ENCODE measurements at places on chromosomes 7 and 10.

DNA sequence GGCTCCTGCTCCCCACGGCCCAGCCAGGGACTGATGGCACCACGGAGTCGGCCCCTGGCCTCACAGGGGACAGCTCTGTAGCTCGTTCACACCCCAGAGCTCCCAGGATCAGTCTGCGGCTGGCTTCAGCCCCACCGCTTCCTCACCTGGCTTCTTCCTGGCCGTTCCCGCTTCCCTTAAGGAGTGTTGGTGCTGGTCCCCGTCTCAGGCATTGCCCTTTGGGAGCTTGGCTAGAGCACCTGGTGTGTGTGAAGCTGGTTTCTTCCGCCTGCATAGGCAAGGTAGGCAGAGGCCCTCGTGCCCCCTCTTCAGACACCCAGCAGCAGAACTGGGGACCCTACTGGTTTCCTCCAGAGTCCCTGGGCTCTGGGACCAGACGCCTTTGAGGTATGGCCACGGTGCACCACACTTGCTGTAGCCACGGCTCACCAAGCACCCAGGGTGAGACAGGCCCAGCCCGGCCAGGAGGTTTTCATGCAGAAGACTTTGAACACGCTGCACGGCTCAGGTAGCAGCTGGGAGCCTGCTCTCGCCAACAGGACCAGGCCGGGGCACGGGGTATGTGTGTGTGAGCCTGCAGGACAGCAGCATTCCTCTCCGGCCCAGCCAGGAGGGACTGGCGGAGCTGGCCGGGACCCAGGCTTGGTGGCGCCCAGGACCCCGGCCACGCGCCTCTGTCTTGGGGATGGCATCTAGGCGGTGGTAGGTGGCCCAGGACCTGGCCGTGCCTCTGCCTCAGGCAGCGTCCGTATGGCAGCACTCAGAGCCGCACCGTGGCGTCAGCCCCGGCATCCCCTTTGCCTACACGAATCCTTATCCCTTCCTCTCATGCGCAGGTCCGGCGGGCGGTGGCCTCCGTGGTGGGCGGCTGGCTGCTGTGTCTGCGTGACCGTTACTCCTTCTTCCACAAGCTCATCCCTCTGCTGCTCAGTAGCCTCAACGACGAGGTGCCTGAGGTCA lies 13.2 kb upstream of the PRKAR1B start:
- no peak for DNase-seq

DNA sequence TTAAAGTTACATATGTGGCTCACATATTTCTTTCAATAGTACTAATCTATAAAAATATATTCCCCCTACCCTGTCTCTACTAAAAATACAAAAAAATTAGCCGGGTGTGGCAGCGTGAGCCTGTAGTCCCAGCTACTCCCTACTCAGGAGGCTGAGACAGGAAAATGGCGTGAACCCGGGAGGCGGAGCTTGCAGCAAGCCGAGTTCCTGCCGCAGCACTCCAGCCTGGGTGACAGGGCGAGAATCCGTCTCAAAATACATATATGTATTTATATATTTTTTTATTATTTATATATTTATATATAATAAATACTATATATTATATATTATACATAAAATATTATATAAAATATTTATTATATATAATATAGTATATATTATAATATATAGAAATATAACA lies 69.7 kb upstream of the GRM3 start:
- no peak for DNase-seq

DNA sequence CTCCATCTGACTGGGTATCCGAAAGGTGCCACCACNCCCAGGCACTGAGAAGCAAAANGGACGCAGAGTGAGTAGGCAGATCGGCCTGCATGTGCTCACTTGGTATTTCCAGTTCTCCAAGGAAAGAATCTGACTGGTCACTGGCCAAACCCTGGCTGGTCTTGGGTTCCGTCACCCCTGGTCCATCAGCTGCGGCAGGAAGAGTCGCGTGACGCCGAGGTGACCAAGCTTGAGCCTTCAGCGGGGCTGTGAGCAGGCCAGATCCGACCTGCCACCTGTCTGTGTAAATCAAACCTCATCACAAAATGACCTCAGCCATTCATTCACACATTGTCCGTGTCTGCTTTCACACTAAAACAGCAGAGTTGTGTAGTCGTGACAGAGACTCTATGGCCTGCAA lies 28.8 kb upstream of the CHST15 start:
- DNase-seq = no peak

- DNase-seq = no peak
These were observed 349.4 kb downstream of the GATA3 start for GRCh38 chr10:8403711-8404371.

DNA sequence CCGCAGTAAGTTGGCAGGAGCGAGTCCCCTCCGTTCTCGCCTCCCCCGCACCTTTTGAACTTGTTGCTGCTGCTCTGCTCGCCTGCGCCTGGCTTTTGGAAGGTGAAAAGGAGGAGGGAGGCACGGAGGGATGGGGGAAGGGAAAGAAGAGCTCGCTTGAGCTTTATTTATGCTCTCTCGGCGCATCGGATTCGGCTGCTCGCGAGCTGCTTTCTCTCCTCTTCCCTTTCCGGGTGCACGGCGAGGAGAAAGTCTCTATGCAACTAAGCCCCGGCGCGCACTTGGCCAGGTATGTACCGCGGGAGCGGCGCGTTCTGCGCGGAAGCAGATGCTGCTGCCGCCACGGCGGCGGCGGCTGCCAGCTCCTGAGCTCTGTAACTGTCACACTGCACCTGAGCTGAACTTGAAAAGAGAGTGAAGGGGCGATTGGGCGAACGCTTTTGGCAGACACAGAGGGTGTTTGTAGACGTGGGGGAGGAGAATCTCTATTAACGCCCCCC lies 551 bp downstream of the KCND2 start:
- no peak for DNase-seq

DNA sequence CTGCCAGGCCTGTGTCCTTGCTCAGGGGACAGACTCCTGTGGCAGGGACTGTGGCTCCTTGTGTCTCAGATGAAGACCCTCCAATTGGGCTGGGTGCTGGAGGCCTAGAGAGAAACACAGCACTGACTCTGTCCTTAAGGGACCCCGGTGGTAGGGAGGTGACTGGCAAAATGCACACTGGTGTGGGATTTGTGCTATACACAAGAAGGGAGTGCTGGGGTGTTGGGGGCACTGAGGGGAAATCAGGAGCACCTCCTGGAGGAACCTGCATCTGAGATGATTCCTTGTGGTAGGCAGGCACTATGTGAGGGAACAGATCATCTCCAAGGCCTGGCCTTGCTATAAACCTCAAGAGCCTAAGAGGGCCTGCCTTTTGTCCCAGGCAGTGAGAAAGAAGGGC lies 149.2 kb downstream of the RPS24 start:
- DNase-seq = no peak
